Activated naive CD8-positive, alpha-beta T cell treated with anti-CD3 and anti-CD28 coated beads, Interleukin-2, amount 10 ng/mL, durations not matched to agents 7 days and 5 days (primary cell): ENCODE measurements at places on chromosomes 7 and 10.

- H3K27ac ChIP-seq = no peak overlapping the region
- DNase-seq = no peak
- H3K4me3 ChIP-seq = no peak overlapping the region
- H3K4me1 ChIP-seq = no peaks in the 10 kb centered on the region
- no peaks in the 10 kb centered on the region for H3K27me3 ChIP-seq
Measured at GRCh38 chr7:80060218-80060806, 74.3 kb upstream of the GNAI1 start.

GRCh38 chr10:107163076-107163855, 1.2 kb downstream of the SORCS1 start:
- DNase-seq = no peak
- H3K4me1 ChIP-seq = no peaks in the 10 kb centered on the region
- peaks cover 21% of the 10 kb centered on the region for H3K27me3 ChIP-seq

DNA sequence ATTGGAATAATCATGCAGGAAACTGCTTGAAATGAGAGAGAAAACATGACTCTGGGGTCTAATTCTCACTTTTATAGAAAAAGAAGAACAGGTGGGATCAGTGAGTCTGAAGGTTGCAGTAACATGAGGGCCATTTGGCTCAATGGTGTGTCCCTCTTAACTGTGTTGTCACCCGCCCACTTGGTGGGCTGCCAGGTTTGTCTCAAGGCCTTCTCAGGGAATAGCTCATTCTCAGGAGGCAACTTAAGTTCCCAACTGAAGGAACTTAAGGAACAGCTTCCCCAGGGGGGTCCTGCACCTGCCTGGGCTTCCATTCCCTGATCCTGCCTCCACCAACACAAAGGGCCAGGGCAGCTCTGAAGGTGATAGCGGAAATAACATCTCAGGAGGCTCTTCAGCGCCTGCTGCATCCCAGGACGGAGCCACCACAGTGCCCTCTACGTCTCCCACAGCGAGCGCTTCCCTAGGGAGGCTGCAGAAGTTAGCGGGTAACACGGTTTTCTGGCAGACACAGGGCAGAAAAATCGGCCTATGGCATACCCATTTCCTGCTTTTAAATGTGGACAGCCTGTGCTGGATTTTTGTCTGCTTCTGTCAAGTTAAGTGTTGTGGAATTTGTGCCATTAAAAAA, 88.8 kb downstream of the ZRANB1 start:
- H3K4me3 ChIP-seq = no peak overlapping the region
- no peak for DNase-seq
- no peak overlapping the region for H3K27ac ChIP-seq
- no peaks in the 10 kb centered on the region for H3K36me3 ChIP-seq

GRCh38 chr7:92849322-92849721, 12.9 kb upstream of the CDK6 start:
- no peak overlapping the region for H3K27ac ChIP-seq
- no peak overlapping the region for H3K4me3 ChIP-seq
- H3K27me3 ChIP-seq = peaks cover 10% of the 10 kb centered on the region
- H3K4me1 ChIP-seq = peaks cover 4% of the 10 kb centered on the region
- no peaks in the 10 kb centered on the region for H3K36me3 ChIP-seq
- DNase-seq = no peak

DNA sequence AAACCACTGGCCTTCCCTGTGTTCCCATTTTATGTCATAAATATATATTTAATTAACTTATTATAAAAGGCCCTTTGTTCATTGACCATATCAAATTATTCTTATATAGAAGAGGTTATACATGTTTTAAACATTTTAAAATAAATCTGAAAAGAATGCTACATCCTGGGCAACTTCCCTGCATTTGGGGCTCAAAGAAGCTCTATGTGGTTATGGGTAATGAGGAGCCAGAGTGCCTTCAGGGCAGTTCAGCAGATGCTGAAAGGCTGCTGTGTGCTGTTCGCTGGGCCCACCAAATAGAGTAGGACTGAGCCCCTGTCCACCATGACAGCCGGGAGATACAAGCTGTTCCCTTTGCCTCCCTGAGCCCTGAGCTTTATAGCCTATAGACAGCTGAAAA, 35.9 kb downstream of the HTRA1 start:
- H3K36me3 ChIP-seq = no peaks in the 10 kb centered on the region
- H3K4me1 ChIP-seq = peaks cover 11% of the 10 kb centered on the region
- no peak overlapping the region for H3K4me3 ChIP-seq
- H3K27me3 ChIP-seq = peaks cover 19% of the 10 kb centered on the region
- DNase-seq = no peak

- DNase-seq = no peak
- H3K4me3 ChIP-seq = no peak overlapping the region
- H3K27me3 ChIP-seq = no peaks in the 10 kb centered on the region
- no peak overlapping the region for H3K27ac ChIP-seq
- H3K36me3 ChIP-seq = peaks cover 28% of the 10 kb centered on the region
Measured at GRCh38 chr10:87761153-87761552, 56.9 kb downstream of the ATAD1 start.

GRCh38 chr7:20331910-20332813, 1.5 kb downstream of the ITGB8 start:
- no peaks in the 10 kb centered on the region for H3K36me3 ChIP-seq
- no peak for DNase-seq
- peak overlapping the region; percentile 75 for H3K4me3 ChIP-seq
- H3K27ac ChIP-seq = no peak overlapping the region
- H3K4me1 ChIP-seq = peaks cover 18% of the 10 kb centered on the region

- H3K27ac ChIP-seq = peak overlapping the region; percentile 81
- peaks cover 13% of the 10 kb centered on the region for H3K4me1 ChIP-seq
- H3K27me3 ChIP-seq = no peaks in the 10 kb centered on the region
- H3K4me3 ChIP-seq = peak overlapping the region; percentile 84
Measured at GRCh38 chr7:1027242-1028043, 16.9 kb upstream of the GPR146 start.

DNA sequence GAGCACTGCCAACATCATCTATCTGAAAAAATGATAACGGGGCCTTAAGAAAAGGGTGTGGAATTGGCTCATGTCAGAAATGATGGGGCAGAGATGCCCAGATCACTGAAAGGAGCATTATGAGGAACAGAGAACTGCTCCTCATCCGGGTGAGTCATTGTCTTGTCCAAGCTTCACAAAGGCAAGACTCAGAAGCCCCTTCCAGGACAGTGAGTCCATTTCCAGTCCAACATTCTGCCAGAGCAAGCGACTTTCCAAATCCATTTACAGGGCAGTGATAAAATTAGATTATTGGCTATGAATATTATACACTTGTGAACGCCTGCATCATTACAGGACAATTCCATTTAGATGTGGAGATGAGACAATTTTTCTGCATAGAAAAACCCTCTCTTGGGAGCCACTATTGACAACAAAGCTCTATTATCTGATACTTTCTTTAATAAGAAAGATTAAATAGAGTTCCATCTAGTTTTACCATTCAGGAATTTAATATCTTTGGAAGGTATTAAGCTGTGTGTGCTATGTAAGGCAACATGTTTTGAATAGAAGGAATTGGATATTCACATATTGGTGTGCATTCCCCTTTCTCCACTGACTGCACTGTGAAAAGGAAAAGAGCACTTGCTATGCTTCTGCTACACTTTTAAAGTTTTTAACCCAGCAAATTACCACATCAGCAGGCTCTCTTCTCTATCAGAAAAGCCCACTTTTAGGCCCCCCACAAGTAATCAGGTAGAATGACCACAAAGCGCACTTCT, 159.6 kb downstream of the NRP1 start:
- no peak overlapping the region for H3K27ac ChIP-seq
- no peak for DNase-seq
- H3K4me1 ChIP-seq = no peaks in the 10 kb centered on the region
- H3K4me3 ChIP-seq = no peak overlapping the region
- peaks cover 19% of the 10 kb centered on the region for H3K27me3 ChIP-seq

GRCh38 chr7:518630-519483, 789 bp downstream of the PDGFA start:
- peak; percentile 63 for DNase-seq
- peaks cover 46% of the 10 kb centered on the region for H3K27me3 ChIP-seq
- H3K4me3 ChIP-seq = peak overlapping the region; percentile 77
- H3K27ac ChIP-seq = no peak overlapping the region

GRCh38 chr10:93352638-93353383, 129.3 kb downstream of the MYOF start:
- H3K4me3 ChIP-seq = no peak overlapping the region
- peaks cover 4% of the 10 kb centered on the region for H3K27me3 ChIP-seq
- no peak for DNase-seq
- H3K4me1 ChIP-seq = peaks cover 1% of the 10 kb centered on the region
- no peak overlapping the region for H3K27ac ChIP-seq

GRCh38 chr7:97187067-97187466, 69.6 kb downstream of the SDHAF3 start:
- H3K4me3 ChIP-seq = no peak overlapping the region
- DNase-seq = no peak
- peaks cover 9% of the 10 kb centered on the region for H3K27me3 ChIP-seq
- no peak overlapping the region for H3K27ac ChIP-seq

- no peaks in the 10 kb centered on the region for H3K36me3 ChIP-seq
- DNase-seq = no peak
Measured at GRCh38 chr10:70960316-70960715, 72.0 kb upstream of the PCBD1 start.

- no peak overlapping the region for H3K27ac ChIP-seq
- peaks cover 25% of the 10 kb centered on the region for H3K4me1 ChIP-seq
- no peak for DNase-seq
- no peaks in the 10 kb centered on the region for H3K27me3 ChIP-seq
- no peak overlapping the region for H3K4me3 ChIP-seq
Measured at GRCh38 chr10:21727452-21728168, 193.6 kb downstream of the MLLT10 start.

DNA sequence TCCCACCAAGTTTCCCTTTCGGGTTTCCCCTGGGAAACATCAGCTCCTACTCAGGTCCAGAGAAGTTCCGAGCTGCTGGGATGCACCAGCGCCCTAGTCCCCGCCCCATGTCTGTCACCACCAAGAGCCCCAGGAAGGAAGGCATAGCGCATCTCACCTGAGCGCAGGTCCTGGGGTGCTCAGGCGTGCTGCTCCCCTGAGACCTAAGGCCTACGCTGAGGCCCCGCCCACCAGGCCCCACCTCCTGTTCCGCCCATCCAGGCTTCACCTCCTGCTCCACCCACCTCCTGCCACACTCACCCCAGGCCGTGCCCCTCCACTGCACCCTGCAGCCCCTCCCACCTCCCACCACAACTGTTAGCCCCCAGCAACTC, 1.2 kb upstream of the TFR2 start:
- peaks cover under 1% of the 10 kb centered on the region for H3K27me3 ChIP-seq
- H3K36me3 ChIP-seq = no peaks in the 10 kb centered on the region
- no peak for DNase-seq
- H3K4me1 ChIP-seq = no peaks in the 10 kb centered on the region

DNA sequence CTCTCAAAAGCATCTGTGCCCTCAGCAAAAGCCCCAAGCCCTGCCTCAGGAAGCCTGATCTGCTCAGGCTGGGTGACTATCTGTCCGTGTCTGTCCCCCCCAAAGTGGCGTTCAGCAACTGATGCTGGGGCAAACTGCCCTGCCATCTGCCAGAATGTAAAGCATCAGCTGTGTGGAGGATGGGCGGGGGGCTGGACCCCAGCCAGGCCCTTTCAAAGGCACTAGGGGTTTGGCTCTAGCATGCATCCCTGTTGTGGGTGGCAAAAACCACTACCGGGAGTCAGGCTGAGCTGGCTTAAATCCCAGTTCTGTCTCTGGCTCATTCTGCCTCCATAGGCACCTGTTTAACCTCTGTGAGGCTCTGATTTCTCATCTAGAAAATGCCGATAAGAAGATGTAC, 35.5 kb downstream of the GPRIN2 start:
- H3K4me3 ChIP-seq = no peak overlapping the region
- H3K4me1 ChIP-seq = no peaks in the 10 kb centered on the region
- H3K27me3 ChIP-seq = no peaks in the 10 kb centered on the region
- no peak overlapping the region for H3K27ac ChIP-seq
- DNase-seq = peak; percentile 20

GRCh38 chr7:50728184-50728583, 54.5 kb downstream of the GRB10 start:
- no peak for DNase-seq
- no peak overlapping the region for H3K27ac ChIP-seq
- H3K27me3 ChIP-seq = peaks cover 2% of the 10 kb centered on the region
- H3K36me3 ChIP-seq = no peaks in the 10 kb centered on the region
- H3K4me1 ChIP-seq = peaks cover 9% of the 10 kb centered on the region
